ENCODE measurements at places on chromosomes 11 and 22.

- no peak for DNase-seq
These were observed 19.0 kb downstream of the MPPED2 start for GRCh38 chr11:30567120-30567519.

DNA sequence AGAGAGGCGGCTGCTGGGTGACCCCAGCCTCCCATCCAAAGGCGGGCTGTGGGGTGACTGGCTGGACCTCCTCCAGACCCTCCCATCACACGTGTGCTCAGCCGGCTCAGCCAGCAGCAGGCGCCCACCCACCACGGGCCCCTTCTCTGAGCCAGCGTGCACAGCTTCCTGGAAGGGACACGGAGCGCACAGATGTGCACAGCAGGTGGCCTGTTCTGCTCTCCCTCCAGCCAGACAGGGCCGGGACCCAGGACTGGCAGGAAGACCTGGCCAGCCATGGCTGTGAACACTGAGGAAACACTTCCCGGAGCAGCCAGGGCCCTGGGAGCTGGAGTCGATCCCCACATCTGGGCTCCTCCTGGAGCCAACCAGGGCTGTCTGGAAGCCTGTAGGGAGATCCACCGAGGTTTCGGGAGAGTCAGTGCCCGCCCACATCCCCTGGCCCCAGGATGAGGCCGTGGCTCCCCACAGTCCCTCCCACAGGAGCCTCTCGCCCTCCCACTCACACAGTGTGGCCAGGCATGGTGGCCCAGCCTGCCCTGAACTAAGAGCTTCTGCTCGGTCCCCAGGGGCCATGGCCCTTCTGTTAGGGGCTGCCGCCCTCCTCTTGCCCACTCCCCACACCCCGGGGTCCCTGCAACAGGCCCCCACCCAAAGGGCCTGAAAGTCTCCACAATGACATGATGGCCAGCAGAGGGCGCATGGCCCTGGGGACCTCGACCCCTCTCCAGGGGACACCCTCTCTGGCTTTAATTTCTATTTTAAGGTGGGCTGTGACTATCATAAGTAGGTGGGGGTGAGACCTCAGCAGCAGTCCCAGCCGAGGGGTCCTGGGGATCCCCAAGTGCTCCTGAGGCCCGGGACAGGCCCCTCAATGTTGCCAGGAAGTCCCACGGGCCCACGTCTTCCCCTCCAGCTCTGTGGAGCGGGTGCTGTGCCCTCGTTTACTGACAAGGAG is 90.6 kb upstream of the FGF3 start:
- no peak for DNase-seq

GRCh38 chr11:8671193-8671612 is 11.3 kb downstream of the TRIM66 start:
- DNase-seq: no peak

GRCh38 chr11:19810852-19811251 is 98.2 kb downstream of the NAV2 start:
- no peak for DNase-seq

- DNase-seq: no peak
These were observed 596.0 kb downstream of the INSC start for GRCh38 chr11:15710580-15711275.

GRCh38 chr11:102097186-102097585 is 13.1 kb upstream of the YAP1 start:
- DNase-seq: no peak

- no peak for DNase-seq
These were observed 81.0 kb downstream of the CCDC34 start for GRCh38 chr11:27281740-27282590.

DNA sequence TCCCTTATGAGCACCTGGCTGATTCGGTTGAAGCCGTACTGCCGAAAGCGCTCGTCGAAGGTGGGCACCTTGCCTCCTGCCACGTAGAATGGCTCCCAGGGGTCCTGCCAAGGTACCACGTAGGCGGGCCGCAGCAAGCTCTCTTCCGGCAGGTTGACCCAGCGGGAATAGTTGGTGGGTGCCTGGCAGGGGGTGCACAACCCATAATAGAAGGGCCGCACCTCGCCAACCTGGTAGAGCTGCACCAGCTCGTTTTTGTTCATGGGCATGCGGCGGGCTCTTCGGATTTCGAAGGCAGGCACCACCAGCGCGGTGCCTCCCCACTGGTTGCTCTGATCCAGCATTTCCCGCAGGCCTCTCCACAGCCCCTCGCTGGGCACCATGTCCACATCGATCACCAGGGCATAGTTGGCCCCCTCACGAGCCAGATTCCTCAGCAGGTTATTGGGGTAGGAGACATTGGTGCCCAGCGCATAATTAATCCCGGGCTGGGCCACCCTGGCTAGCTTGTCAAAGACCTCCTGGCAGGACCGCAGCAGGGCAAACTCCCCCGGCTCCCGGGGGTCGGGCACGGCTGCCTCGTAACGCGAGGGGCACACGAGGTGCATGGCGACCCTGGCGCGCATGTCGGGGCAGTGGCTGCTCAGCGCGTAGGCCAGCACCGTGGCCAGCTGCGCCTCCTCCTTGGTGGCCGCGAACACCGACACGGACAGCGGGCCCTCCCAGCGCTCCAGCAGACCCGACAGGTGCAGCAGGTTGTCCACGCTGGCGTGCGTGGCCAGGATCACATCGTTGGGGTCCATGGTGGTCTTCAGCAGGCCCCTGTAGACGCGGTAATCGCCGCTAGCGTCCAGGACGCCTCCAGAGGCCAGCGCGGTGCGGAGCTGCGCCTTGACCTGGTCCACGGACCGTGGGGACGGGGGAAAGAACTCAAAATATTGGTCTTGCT is 679 bp downstream of the B4GAT1 start:
- no peak for DNase-seq

DNA sequence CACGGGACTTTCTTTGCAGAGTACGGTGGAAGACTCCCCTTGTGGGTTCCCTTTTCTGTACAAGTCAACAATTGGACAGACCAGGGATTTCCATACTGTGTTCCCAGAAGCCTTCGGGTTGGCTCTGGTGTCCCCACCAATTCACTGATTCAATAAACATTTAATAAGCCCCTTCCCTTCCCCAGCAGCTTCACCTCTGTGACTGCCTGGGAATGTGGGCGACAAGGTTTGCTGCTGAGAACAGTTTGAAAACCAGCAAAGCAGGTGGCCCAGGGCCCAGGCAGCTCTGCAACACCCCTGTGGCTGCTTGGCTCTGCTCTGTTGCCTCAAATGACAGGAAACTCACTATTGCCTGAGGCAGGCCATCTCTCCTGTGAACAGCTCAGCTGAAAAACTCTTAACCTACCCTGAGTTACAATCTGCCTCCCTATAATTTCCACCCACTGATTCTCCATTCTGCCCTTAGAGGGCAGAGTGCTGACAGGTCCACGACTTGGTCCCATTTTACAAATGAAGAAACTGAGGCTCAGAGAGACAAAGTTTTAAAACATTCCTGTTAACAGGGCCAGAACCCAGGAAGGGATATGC is 10.4 kb downstream of the ADORA2A start:
- DNase-seq: no peak

DNA sequence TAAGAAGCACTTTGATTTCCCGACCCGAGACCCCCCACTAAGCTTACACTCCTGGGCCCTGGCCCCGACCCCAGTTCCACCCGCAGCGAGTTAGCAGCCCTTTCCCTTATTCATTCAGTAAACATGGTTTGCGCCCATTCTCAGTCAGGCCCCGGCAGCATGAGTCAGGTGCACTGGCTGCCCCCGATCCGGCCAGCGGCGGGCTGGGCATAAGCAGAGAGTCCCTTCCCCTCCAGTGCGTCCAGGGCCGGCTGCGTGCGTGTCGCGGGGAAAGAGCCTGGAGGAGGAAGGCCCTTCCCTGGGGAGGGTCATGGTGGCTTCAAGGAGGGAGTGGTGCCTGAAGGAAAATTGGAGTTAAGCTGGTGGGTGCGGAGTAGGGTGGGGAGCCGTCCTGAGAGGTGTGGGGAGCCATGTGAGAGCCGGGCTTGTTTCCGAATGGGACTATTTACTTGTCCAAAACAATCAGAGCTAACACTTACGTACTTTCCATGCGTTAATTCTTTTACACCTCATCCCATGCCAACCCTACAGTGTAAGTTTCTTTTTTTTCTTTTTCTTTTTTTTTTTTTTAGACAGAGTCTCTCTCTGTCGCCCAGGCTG is 657 bp downstream of the IGHMBP2 start:
- peak; percentile 30 for DNase-seq

DNA sequence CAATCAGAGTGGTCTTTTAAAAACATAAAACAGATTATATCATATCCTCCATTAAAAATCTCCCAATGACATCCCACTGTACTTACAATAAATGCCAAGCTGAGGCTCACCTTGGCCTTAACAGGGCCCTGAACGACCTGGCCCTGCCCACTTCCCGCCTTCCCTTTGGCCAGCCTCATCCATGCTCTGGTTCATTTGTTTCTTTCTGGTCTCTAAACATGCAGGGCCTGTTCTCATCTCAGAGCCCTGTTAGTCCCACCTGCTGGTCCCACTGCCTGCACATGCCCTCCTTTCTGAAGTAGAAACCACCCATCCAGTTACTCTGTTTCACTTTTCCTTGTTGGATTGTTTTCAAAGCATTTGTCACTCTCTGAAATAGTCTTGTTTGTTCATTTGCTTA is 227.4 kb downstream of the INSC start:
- DNase-seq: no peak

- DNase-seq: no peak
These were observed 701.8 kb downstream of the NTM start for GRCh38 chr11:132072044-132072857.

DNA sequence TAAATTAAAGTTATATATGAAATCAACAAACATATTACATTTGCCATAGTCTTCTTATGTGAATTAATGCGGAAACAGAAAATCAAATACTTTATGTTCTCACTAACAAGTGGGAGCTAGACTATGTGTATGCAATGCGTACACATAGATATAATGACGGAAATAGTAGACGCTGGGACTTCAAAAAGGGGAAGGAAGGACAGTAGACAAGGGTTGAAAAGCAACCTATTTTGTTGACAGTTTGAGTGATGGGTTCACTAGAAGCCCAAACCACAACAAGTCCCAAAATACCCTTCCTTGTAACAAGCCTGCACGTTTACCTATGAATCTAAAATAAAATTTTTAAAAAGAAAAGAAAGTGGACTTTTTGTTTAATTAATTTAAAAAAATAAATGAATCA is 430.8 kb upstream of the CNTN5 start:
- DNase-seq: no peak

GRCh38 chr11:130006929-130007328 is 4.3 kb upstream of the PRDM10 start:
- DNase-seq: no peak

- DNase-seq: no peak
These were observed 29.1 kb downstream of the MAFF start for GRCh38 chr22:38230916-38231315.

DNA sequence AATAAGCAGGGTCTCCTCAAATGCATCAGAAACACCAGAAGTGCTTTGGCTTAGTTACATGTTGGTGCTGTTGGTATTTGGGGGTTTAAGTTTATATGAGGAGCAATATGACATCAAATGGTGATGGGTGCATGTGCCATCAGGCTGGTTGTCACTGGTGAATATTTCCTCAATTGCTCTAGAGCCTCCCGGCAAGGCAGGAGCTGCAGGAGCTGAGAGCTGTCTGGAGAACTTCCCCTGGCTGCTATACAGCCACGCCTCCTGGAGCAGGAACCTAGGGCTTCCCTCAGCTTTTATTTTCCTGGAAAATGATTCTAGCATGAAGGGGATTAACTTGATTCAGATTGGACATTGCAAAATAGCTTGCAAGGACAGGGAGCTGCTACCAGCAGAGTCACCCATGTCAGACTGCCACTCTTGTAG is 15.8 kb downstream of the IGLL5 start:
- no peak for DNase-seq

- DNase-seq: no peak
These were observed 14.0 kb downstream of the EP300 start for GRCh38 chr22:41106122-41106968.

GRCh38 chr22:38974826-38975175 is 7.3 kb upstream of the APOBEC3B start:
- no peak for DNase-seq

DNA sequence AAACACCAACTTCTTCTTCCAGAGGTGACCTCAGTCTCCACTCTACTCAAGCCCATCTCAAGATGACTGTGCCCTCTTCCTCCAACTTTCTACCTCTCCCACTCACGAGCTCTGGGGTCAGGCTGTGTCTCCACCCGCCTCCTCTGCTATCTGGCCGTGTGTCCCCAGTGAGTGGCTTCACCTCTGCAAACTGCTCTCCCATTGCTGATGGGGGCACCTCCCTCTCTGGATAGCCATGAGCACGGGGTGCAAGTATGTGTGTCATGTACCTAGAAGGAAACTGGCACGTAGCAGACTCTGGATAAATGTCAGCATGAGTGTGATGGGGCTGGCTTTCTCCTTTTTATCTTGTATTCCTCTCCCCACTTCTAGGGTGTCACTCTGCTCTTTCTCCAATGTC is 18.3 kb upstream of the RAC2 start:
- no peak for DNase-seq

- no peak for DNase-seq
These were observed 12.8 kb upstream of the PTPN5 start for GRCh38 chr11:18804199-18804999.

DNA sequence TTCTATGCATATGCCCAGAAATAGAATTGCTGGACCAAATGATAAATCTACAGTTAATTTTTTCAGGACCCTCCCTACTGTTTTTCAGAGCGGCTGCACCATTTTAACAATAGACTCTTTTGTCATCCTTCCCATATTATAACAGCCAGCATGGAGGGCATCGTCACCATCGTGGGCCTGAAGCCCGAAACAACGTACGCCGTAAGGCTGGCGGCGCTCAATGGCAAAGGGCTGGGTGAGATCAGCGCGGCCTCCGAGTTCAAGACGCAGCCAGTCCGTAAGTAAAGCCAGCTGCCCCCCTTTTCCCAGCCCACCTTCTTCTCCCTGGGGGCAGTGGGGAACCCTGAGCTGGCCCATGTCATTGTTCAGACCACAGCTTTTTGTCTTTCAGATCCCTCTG is 79.5 kb upstream of the TTC12 start:
- DNase-seq: no peak

GRCh38 chr11:99555486-99555885 is 534.7 kb downstream of the CNTN5 start:
- no peak for DNase-seq

GRCh38 chr22:38081941-38082828 is 1.8 kb downstream of the SLC16A8 start:
- DNase-seq: peak; percentile 10

DNA sequence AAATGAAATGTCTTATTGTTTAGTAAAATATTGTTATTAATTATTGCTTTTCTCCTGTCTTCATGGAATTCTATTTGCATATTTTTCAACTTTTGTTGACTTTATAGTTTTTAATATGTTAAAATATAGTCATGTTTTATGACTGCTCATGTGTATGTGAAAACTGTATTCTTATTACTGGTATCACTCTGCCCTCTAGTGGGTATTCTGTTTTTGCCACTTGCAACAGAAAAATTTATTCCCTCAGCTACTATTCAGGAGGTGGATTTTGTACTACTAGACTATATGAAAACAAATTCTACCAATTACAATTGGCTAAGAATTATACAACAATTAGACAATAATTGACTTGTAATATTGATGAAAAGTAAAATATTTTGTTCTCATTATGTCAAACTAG is 45.0 kb downstream of the OR4C6 start:
- no peak for DNase-seq

- no peak for DNase-seq
These were observed 220.4 kb downstream of the FAM76B start for GRCh38 chr11:95569207-95569606.
